ENCODE measurements at places on chromosomes 13 and 19. TPM values are rescaled to one million over a fixed set of nuclear protein-coding genes. Genes with fewer than 3 reads are reported as not detected.

Gene ZNF600
- 7.4 TPM for total RNA-seq

Gene ZNF530
- 3.3 TPM for total RNA-seq

Gene LILRA2
- not detected for total RNA-seq

Gene RAP2A
- total RNA-seq: 80.2 TPM

Gene CYP2F1
- total RNA-seq: not detected

Gene ZDHHC20
- total RNA-seq: 141 TPM

Gene ZNF98
- total RNA-seq: not detected

Gene ATP4B
- total RNA-seq: not detected

Gene FPR2
- total RNA-seq: not detected

Gene CNFN
- not detected for total RNA-seq

Gene PCDH20
- total RNA-seq: not detected

Gene DCT
- total RNA-seq: not detected

Gene ZNF544
- total RNA-seq: 54.0 TPM

Gene ZNF573
- 9.7 TPM for total RNA-seq

Gene ZNF793
- 0.53 TPM for total RNA-seq

Gene WDR88
- not detected for total RNA-seq

Gene HSD17B14
- 2.7 TPM for total RNA-seq

Gene OLFM4
- not detected for total RNA-seq

Gene ZNF738
- total RNA-seq: 12.1 TPM

Gene ZNF229
- total RNA-seq: 12.8 TPM

Gene RAB20
- total RNA-seq: 1.0 TPM

Gene KRTDAP
- not detected for total RNA-seq

Gene SIGLEC5
- not detected for total RNA-seq

Gene MAST1
- 0.53 TPM for total RNA-seq

Gene ZNF790
- total RNA-seq: 7.4 TPM

Gene PODNL1
- total RNA-seq: 0.53 TPM
